ENCODE measurements at places on chromosomes 13 and 19.

DNA sequence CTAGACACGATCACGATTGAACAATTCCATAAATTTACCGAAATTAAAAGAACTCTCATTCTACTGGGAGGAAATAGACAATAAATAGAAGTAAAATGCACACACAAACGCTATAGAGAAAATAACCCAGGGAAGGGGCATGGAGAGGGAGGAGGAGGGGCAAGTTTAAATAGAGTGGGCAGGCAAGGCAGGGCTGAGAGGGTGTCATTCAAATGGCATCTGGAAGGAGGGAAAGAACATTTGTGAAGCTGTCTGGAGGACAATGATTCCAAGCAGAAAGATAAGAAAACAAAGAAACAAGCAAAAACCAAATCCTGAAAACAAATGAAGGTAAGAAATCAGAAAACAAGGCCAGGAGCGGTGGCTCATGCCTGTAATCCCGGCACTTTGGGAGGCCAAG, 45.6 kb upstream of the GTF2F2 start:
- DNase-seq = no peak

DNA sequence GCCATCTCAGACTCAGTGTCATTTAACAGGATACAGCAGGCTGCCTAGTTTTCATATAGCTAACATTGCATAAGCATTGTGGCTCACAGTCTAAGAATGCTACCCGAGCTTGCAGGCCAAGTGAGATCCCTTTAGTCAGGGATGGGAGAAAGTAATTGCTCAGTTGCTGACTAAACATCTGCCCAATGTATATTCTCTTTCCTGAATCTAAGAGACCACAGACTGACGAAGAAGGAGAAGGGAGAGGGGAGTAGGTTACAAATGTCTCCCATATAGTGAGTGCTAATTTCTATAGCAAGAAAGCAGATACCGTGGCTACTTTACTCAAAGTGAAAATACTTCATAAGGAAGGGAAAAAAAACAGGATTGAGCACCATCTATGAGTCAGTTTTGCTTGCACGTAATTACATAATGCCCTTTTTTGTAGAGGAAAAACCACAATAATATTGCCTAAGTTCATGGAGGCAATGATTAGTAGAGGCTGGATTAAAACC, 453.9 kb downstream of the COG6 start:
- peak; percentile 80 for DNase-seq

- no peak for DNase-seq
These were observed 289.8 kb upstream of the DACH1 start for GRCh38 chr13:72156760-72157159.

DNA sequence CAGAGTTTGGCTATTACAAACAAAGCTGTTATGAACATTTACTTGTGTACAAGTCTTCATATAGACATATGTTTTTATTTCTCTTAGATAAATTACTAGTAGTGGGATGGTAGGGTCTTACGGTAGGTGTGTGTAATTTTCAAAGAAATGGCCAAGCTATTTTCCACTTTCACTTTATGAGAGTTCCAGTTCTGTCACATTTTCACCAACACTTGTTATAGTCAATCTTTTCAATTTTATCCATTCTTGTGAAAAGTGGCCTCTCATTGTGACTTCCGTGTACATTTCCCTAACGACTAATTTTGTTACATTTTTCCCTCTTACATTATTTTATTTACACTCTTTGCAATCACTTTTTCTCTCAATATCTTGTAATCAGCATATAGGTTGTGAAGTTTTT, 18.3 kb downstream of the MBD3L1 start:
- DNase-seq = no peak

- no peak for DNase-seq
These were observed 99.6 kb upstream of the ZNF536 start for GRCh38 chr19:30272554-30272953.

DNA sequence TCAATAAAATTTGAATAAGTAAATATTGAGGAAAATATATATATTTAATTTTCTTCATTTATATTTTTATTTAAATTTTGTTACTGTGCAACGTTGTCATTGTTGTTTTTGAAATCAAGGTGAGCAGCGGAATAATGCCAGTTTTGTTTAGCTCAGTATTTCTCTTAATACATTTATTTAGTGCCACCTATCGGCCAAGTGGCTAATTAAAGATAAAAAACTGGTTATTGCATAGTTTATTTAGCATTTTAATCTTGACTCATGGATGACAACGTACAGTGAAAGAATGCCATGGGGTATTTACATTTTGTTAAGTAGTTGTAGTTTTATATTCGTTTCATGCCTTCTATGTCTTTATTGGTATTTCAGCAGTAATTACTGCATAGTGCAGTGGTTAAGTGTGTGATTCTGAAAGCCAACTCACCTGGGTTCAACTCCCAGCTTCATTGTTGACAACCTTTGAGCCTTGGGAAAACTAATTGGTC, 265.9 kb downstream of the MYO16 start:
- peak; percentile 11 for DNase-seq

- DNase-seq = no peak
These were observed 2236.5 kb downstream of the PCDH9 start for GRCh38 chr13:64993514-64994164.

DNA sequence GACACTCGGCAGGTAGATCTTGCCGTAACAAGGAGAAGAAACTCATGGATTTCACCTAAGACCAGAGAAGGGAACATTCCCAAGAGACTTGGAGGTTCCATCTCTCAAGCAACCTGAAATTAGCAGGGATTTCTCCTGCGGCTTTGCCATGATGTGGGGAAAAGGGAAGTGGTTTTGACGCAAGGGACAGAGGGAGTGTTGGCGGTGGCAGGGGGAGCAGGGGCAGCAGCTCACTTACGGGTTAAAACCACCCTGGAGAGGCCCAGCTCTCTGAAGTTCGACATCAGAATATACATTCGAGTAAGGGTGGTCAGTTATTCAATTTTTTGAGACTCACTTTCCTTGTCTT, 76.1 kb upstream of the POMP start:
- no peak for DNase-seq

GRCh38 chr13:26062853-26063444, 11.1 kb upstream of the SHISA2 start:
- peak; percentile 43 for DNase-seq

- DNase-seq = peak; percentile 89
These were observed 70.5 kb downstream of the GADD45B start for GRCh38 chr19:2546128-2547032.

DNA sequence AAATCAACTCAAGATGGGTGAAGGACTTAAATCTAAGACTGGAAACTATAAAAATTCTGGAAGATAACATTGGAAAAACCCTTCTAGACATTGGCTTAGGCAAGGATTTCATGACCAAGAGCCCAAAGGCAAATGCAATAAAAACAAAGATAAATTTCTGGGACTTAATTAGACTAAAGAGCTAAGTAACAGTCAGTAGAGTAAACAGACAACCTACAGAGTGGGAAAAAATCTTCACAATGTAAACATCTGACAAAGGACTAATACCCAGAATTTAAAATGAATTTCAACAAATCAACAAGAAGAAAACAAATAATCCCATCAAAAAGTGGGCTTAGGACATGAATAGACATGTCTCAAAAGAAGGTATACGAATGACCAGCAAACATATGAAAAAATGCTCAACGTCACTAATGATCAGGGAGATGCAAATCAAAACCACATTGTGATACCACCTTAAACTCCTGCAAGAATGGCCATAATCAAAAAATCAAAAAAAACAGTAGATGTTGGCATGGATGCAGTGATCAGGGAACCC, 6.3 kb upstream of the RFX1 start:
- DNase-seq = no peak

DNA sequence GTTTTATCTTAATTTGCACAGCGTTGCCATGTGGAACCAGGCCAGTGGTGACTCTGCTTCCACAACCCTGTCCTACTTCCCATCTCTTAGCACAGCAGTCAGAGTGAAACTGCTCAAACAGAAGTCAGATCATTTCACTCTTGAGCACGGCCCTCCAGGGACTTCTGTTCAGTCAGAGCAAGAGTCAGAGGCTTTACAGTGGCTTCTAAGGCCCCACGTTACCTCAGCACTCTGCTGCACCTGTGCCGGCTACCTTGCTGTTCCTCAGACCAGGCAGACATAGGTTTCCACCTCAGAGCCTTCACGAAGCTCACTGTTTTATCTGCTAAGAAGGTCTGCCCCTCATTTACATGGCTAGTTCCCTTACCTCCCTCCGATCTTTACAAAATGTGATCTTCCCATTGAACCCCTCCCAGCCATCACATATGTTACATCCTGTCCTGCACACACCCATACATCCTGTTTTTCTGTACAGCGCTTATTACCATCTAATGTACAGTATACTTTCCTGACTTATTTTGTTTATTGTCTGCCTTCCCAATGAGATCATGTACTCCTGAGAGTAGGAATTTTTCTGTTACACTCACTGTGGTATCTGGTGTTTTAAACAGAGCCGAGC, 41.6 kb downstream of the TM9SF2 start:
- DNase-seq = no peak

DNA sequence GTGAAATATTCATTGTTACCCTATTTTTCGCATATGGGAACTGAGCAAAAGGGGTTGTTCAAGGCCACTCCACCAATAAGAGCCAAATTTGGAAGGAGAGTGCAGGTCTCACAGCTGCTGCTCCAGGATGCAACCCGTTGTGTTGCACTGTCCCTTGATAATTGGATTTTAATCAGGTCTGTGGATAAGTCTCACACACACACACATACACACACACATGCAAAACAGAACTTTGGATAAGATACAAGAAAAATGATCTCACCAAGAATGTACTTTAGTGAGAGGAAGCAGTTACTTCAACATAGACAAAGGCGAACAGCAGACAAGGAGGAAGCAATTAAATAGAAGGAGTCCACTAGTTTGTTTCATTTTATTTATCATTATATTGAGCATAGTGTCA, 127.3 kb upstream of the EDNRB start:
- DNase-seq = no peak

- DNase-seq = no peak
These were observed 571.7 kb downstream of the KCTD12 start for GRCh38 chr13:76314495-76314894.

GRCh38 chr13:24187185-24187584, 26.7 kb downstream of the SPATA13 start:
- DNase-seq = no peak

- DNase-seq = no peak
These were observed 5.0 kb downstream of the DCUN1D2 start for GRCh38 chr13:113485545-113485944.

DNA sequence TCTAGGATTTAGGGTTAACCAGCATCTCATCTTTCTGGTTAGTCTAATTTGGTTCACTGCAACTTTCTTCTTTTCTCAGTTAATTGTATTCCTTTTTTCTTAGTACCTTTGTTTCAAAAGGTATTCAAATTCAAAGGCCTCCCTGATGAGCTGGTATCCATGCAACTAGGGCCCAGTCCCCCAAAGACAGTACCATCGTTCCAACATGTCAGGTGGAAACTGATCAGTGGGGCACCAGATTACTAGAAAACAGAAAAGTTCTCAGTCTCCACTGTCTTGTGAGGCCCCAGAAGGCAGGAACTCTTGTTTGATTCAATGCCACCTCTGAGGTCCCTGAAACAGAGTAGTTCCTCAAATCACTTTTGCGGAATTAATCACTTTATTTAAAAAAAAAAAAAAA, 303.2 kb upstream of the NBEA start:
- no peak for DNase-seq

DNA sequence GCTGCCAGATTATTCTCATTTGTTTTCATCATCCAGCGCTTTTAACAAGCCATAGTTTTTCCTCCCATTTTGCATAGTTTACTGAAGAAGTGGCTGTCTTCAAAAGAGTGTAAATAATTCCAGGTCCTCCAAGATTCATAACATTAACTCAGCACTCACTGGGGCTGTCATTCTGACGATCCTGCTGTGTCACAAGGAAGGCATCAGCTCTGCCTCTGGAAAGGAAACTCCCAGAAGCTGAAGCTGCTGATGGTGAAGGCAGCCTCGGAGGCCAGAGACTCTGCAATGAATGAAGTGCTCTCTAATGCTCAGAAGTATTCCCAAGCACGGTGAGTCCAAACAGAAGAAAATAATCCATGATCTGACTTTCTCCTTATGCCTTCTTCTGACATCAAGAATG, 60.0 kb downstream of the FLT1 start:
- no peak for DNase-seq

- DNase-seq = no peak
These were observed 205.5 kb downstream of the NALCN start for GRCh38 chr13:101210774-101211173.

GRCh38 chr13:93226623-93227279, at the start of gene GPC6:
Gene GPC6 (plus strand): TSS chr13:93226807.
- DNase-seq = peak; percentile 87

- no peak for DNase-seq
These were observed 2.0 kb downstream of the FBL start for GRCh38 chr19:39843919-39844793.

- DNase-seq = peak; percentile 57
These were observed 151.7 kb downstream of the DCLK1 start for GRCh38 chr13:35979361-35979951.

DNA sequence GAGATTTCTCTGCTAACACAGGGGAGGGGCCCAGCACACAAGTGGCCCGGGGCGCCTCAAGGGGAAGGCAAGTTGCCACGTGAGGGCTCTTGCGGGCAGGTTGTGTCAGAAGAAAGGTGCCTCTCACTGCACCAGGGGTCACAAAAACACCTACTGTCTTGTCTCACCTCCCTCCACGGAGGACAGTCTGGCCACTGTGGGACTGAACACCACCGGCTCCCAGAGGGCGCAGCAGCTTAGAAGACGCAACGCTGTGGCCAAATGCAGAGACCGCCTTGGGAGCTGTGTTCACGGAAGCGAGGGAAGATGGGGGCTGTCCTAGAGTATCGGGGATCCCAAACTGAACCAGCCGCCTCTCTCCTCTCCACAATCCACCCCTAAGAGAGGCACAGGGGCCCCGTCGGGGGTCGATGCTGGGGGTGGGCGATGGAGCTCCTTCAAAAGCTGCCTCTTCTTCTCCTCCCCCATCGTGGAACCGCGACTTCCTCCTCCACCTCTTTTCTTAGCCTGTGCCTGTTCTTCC, 177.5 kb downstream of the FOXO1 start:
- no peak for DNase-seq
